ENCODE measurements at places on chromosomes 16 and 17. TPM values are rescaled to one million over a fixed set of nuclear protein-coding genes. Genes with fewer than 3 reads are reported as not detected.

GRCh38 chr16:68076560-68076959 lies 8.6 kb upstream of the NFATC3 start:
- H3K4me1 ChIP-seq, result peaks cover 27% of the 10 kb centered on the region
- H3K36me3 ChIP-seq, result peaks cover 78% of the 10 kb centered on the region
- DNase-seq, result peak; percentile 72
- no peaks in the 10 kb centered on the region for H3K27me3 ChIP-seq

- H3K27me3 ChIP-seq, result no peaks in the 10 kb centered on the region
- no peak overlapping the region for H3K27ac ChIP-seq
- no peaks in the 10 kb centered on the region for H3K36me3 ChIP-seq
- no peak for DNase-seq
Observed at GRCh38 chr16:78877114-78877655, 723.4 kb downstream of the MAF start.

GRCh38 chr16:17018585-17018939 lies 452.2 kb downstream of the XYLT1 start:
- H3K36me3 ChIP-seq, result no peaks in the 10 kb centered on the region
- DNase-seq, result no peak
- H3K4me1 ChIP-seq, result no peaks in the 10 kb centered on the region
- no peak overlapping the region for H3K4me3 ChIP-seq

DNA sequence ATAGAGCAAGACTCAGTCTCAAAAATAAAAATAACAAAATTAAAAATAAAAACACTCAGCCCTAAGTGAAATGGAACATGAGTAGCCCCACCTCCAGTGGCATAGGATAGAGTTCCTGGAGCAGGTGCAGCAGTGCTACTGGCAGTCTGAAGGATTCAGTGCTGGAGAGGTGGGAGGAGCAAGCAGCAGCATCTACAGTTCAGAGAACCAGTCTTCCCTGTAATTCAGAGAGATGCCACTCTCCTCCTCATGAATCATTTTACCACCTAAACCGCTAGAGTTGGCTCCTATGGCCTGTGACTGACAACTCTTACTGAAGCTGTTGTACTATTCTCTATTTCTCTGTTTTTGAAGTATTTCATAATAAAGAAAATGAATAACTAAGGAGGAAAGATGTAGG lies 56.0 kb upstream of the SMURF2 start:
- H3K27me3 ChIP-seq, result no peaks in the 10 kb centered on the region
- DNase-seq, result no peak
- no peaks in the 10 kb centered on the region for H3K36me3 ChIP-seq
- no peak overlapping the region for H3K27ac ChIP-seq
- no peak overlapping the region for H3K4me3 ChIP-seq

The AIPL1 gene
- total RNA-seq, result not detected

The SAT2 gene
- total RNA-seq, result 71.4 TPM

Data from esophagus muscularis mucosa (tissue), 4 donors.